ENCODE measurements at places on chromosomes 4 and X.
A peak's percentile ranks its signal among the peaks of the same experiment; 100 is the strongest.

DNA sequence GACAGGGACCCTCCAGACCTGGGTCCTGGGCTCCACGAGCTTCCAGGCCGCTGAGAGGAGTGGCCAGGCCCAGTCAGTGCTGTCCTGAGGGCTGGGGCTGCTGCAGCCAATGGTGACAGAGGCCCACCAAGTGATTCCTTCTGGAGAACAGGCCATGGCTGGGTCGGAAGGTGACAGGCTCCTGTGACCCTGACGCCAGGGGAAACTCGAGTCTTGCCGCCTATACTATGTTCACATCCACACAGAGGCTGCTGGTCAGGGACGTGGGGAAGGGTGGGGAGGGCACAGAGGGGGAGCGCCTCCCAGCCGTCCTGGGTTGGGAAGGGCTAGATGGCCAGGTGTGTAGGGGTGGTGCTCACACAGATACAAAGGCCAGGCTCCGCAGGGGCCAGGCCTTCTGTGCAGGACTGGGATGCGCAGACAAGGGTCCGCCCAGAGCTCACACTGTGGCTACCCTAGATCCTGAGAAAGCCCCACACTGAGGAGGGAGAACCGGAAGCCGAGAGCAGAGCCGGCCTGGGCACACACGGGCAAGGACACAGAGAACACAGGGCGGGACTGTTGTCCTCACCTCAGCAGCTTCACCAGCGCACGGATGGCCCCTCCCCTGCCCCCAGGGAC, 81.4 kb downstream of the HTRA3 start:
- no peak for DNase-seq

- DNase-seq: no peak
These were observed 21.8 kb downstream of the MID1 start for GRCh38 chrX:10598540-10598939.

- DNase-seq: no peak
These were observed 20.9 kb upstream of the S100G start for GRCh38 chrX:16628946-16629595.

DNA sequence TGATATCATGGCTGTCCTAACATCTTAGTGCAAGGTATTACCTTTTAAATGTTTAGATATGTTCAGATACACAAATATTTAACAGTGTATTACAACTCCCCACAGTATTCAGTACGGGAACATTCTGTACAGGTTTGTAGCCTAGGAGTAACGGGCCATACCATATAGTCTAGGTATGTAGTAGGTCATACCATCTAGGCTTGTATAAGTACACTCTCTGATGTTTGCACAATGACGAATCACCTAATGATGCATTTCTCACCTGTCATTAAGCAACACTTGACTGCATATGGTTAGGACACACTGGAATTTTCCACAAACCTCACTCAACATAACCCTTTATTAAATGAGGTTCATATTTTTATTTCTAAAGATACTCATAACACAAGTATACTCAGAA, 67.7 kb downstream of the THOC2 start:
- no peak for DNase-seq

GRCh38 chr4:73440653-73441052, 4.6 kb downstream of the AFP start:
- DNase-seq: no peak

DNA sequence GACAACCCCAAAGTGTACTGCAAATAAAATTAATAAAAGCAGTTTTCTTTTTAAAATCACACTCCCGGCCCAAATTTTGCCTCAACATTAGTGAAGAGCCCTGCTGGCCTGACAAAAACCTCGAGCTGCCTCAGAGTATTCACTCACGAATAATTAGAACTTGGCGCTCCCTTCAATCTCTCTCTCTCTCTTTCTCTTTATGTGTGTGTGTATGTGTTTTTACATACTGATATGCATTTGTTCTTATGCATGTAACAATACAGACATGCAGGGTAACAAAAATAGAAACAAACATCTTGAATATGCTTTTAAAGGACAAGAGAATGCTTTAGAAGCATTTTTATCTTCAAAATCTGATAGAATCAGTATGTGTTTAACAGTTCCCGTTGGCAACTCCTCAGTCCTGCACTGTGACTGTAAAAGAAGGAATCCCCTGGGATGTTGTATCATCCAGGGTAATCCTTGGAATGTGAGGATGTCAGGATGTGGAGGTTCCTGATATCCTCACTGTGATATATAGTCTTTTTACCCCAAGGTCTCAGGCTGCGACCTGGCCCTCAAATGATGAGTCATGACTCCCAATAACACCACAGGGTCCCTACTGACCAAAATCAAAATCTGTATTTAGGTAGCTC, 53.0 kb downstream of the PTCHD1 start:
- DNase-seq: no peak

DNA sequence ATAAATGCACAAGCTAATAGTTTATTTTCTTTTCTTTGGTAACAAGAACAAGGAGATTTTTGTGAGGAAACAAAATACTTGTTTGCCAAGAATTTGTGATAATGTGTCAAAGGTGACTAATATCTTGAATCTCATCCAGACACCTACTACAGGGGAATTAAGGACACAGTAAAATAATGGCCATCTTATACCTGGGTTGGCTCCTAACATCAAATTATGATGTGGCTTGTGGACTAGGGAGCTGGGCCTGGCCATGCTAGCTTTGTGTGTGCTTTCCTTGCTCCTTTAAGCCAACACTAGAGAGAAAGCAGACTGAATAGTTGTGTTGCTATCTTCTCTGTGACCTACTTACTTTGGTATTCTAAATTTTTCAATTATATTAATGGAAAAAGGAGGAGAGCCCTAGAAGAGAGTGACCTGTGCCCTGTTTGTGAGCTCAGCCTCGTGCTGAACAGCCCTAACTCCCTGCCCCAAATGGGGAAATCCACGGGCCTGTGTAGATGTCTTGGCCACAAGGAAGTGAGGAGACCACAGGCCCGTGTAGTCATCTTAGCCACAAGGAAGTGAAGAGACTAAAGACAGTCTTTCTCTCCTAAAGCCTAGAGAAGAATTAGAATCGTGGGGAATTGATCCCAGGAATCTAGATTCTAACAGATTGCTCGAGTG, 23.3 kb downstream of the ARHGAP24 start:
- DNase-seq: no peak

GRCh38 chrX:101040197-101040596, 11.7 kb downstream of the TRMT2B start:
- no peak for DNase-seq

DNA sequence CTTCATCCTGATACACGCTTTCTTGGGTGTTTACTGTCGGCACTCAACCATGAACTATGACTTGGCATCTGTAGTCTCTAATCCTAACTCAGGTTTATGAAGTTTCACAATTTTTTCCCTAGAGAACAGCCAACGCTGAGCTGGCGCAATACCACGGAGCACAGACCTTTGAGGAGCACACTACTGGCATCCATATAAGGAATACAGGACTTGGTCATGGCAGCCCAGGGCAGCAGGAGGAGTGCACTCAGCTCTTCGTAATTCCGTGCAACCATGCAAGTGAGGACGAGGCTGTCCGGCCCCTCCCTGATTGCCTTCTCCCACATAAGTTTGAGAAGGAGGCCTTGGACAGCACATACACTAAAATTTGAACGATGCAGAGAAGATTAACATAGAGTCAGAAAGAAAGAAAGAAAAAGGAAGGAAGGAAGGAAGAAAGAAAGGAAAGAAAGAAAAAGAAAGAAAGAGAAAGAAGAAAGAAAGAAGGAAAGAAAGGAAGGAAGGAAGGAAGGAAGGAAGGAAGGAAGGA, 41.0 kb upstream of the PDLIM5 start:
- DNase-seq: peak; percentile 22

- no peak for DNase-seq
These were observed 154.2 kb upstream of the PRDX4 start for GRCh38 chrX:23513121-23513520.

DNA sequence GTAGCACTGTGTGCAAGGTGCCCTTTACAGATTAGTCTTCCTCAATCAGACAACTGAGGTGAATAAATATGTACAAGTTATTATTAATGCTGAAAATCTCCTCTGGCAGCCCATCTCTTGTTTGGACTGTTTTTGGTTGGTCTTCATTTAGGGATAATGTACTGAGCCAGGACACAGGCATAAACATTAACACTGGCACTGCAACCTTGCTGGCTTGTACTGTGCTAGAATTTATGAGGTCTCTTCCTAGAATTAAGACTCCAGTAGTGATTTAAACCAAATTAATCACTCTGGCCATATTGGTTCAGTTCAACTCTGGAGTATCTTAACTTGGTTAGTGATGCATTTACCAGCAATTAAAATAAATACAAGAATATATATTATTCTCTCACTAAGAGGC, 244.7 kb upstream of the GK2 start:
- no peak for DNase-seq

GRCh38 chr4:123856689-123857545, 460.3 kb downstream of the SPRY1 start:
- no peak for DNase-seq

GRCh38 chr4:140168474-140168873, 14.5 kb upstream of the MAML3 start:
- no peak for DNase-seq

- DNase-seq: no peak
These were observed 43.9 kb downstream of the TMEM154 start for GRCh38 chr4:152635851-152636250.

DNA sequence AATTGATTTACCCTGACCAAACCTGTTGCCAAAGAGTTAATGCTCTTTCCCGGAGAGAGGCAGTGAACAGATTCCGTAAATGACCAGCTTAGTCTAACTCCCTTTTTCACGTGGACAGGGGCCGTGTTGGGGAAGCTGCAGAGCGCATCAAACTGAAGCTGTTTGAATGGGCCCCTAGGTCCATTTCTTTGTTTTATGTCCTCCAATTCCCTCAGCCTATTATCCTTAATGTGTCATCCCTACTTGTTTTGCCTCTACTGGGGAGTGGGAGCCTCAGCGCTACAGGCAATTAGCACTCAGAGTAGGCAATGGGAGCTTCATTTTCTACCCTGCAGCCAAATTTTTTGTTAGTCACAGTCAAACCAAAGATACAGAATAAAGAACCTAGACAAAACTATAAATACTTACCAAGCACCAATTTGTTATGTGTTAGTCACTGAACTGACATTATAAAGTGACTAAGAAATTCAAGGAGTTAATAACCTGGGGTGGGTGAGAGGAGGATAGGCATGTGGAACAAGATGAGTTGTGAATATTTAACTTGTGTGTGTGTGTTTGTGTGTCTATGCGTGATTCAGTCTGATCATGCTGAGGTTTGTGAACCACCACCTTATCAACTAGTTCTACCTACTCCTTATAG, 417.4 kb downstream of the PACRGL start:
- DNase-seq: no peak

DNA sequence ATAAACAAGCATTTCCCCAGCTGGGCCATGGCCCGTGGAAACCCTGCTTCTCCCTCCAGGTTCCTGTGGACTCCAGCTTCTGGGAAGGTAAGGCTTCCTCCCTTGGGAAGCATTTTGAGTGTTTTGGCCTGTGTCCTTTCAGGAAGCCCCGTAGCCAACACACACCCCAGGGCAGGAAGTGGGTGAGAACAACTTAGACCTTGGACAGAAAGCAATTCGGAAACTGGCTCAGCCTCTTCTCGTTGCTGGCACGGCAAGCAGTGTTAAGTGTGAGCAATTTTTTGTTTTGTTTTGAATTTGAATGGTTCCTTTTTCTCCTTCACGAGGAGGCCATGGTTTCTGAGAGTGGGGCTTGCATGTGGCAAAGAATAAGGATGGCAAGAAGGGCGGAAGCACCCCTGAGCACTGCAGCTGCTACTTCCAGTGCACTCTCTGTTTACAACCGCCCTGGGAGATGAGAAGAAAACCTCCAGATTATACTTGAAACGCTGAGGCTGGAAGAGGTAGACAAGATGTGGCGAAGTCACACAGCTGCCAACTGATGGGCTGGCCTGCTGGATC, 14.1 kb upstream of the CYTL1 start:
- no peak for DNase-seq

DNA sequence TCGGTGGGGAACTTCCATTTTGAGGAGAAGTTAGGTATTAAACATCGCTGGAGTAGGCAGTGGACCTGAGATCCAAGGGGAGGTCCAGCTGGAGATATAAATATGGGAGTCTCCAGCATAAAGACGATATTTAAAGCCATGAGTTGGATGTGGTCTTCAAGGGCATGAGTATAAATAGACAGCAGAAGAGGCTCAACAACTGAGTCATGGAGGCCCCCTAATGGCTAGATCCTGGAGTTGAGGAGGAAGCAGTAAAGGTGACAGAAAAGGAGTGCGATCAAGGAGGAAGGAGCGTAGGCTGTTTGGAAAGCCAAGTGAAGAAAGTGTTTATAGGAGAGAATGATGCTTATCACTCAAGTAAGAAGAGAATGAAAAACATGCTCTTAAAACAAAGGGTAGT, 18.1 kb upstream of the APBB2 start:
- no peak for DNase-seq

GRCh38 chrX:45619290-45619689, 418.6 kb upstream of the DIPK2B start:
- DNase-seq: no peak

DNA sequence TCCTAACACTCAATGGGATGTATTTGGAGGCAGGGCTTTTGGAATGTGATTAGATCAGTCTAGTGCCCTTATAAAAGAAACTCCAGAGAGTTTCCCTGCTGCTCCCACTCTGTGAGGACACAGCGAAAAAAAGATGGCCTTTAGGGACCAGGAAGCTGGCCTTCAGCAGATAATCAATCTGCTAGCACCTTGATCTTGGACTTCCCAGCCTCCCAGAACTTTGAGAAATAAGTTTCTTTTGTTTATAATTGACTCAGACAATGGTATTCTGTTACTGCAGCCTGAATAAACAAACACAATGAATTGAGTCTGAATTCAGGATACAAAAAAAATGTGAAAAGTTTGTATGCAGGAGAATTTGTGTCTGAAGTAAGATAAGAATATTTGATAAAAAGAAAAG, 842.1 kb downstream of the FSTL5 start:
- DNase-seq: no peak

DNA sequence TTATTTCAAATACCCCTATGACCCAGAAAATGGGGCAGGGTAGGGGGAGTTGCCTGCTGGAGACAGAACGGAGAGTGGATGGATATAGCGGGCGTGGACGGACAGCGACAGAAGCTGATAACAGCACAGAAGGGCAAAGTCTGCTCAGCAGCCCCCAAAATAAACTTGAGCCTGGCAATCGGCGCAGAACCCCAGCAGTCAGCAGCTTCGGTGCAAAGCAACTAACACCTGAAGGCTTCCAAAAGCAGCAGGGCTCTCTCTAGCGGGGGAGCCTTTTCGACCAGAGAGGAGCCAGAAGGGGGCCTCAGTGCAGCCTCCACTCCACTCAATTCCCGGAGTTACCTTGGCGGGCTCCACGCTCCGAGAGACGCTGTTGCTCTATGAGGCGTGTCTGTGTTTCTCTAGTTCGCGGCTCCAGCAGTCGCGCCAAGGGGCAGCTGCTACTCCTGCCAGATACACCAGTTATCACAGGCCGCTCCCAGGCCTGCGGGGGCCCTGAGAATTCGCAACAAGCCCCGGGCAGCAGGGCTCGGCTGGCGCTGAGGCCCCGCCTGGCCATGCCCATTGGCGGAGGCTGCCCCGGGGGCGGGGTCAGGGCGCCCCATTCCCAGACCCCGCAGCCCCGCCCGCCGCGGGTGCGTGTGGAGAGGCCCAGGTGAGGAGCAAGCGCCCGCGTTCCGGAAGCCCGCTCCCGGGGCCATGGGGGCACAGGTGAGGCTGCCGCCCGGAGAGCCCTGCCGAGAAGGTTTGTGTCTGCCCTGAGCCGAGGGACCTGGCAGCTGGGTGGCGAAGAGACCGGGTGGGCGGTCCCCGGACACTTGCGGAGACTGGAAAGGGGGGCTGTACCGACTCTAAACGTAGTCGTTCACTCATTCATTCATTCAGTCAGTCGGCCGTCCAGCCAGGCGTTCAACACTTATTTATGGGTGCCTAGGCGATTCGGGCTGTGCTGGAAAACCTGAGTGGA, at the start of the genes CNGA1 and NIPAL1:
Gene CNGA1, minus strand, starts transcription at position 541 of the 967 bp plus-strand sequence. CDS start 63,992 bp downstream, outside the sequence.
Gene NIPAL1, plus strand, starts transcription at position 632 of the 967 bp plus-strand sequence. Its CDS starts 68 bp downstream, at position 700.
- peak; percentile 48 for DNase-seq

GRCh38 chr4:25441519-25442117, 64.6 kb downstream of the ANAPC4 start:
- DNase-seq: peak; percentile 90

Data from NCI-H187 (cell line).